ENCODE measurements at places on chromosomes 16 and 17.
A peak's percentile ranks its signal among the peaks of the same experiment; 100 is the strongest.

DNA sequence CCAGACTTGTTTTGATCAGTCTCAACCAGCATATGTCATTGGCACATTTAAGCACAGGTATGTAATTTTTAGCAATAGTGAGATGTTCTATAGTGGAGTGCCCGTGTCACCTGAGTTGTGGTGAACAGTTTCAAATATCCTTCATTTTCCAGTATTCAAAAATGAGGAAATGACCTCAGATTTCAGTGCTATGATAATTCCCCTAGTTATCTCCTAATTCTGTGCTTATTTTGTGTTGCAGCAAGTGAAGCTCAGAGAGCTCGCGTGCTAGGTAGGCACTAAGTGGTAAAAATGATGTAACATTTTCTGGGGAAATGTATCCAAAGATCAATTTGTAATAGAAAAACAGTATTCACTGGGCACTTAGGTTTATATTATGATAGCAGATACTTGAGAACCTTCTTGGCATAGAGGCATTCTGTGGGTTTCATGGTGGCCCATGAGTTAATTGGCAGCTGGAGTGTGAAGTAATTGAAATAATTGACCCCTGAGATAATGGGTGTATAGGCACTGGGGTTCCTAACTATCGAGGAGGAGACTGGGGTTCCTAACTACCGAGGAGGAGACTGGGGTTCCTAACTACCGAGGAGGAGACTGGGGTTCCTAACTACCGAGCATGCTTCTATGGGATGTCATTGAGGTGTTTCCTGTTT is 159.1 kb downstream of the PRKCA start:
- 0 out of 2 replicates have a peak overlapping the region, but pooled peaks have one; percentile 15 for H3K4me3 ChIP-seq
- no peak for DNase-seq
- peaks cover 9% of the 10 kb centered on the region for H3K27me3 ChIP-seq
- H3K4me1 ChIP-seq, result peaks cover 94% of the 10 kb centered on the region

GRCh38 chr17:32756696-32757095 is 120.2 kb downstream of the MYO1D start:
- H3K27ac ChIP-seq, result no peak overlapping the region
- peaks cover 7% of the 10 kb centered on the region for H3K4me1 ChIP-seq
- DNase-seq, result no peak
- no peaks in the 10 kb centered on the region for H3K36me3 ChIP-seq
- no peak overlapping the region for H3K4me3 ChIP-seq
- no peaks in the 10 kb centered on the region for H3K27me3 ChIP-seq

- H3K27ac ChIP-seq, result peak overlapping the region; percentile 89
- H3K4me3 ChIP-seq, result peak overlapping the region; percentile 76
These were observed 54.4 kb downstream of the PITPNC1 start for GRCh38 chr17:67431249-67432015.

DNA sequence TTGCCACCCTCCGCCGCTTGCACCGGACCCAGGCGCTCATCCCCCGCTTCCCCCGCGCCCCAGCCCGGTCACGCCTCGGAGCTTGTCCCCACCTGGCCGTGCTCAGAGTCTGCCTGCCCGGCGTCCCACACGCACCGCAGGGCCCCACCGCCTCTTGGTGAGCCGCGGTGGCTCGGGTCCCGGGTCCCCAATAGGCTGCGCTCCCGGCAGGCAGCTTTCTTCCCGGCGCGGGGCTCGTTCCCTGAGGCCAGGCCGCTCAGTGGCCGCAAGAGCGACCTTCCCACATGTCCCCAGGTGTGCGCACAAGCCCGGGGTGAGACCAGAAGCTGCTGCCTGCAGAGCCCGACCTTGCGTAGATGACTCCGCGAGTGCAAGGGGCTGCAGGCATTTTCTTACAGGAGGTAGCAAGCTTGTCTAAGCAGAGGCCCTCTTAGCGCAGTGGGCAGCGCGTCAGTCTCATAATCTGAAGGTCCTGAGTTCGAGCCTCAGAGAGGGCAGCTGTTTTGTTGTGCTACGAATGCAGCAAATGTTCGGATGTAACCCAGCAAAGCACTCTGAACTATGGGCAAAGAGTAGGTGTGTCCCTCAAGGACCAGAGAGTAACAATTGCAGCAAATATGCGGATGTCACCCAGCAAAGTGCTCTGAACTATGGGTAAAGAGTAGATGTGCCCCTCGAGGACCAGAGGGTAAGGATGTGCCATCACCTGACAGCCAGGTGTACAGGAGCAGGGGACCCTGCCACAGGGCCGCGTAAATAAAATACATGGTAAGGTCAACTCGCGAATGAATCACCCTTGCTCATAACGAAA is 15.6 kb downstream of the TLE7 start:
- no peak overlapping the region for H3K27ac ChIP-seq
- H3K27me3 ChIP-seq, result peaks cover 36% of the 10 kb centered on the region
- peaks cover 16% of the 10 kb centered on the region for H3K4me1 ChIP-seq
- peak; percentile 71 for DNase-seq
- no peaks in the 10 kb centered on the region for H3K36me3 ChIP-seq

DNA sequence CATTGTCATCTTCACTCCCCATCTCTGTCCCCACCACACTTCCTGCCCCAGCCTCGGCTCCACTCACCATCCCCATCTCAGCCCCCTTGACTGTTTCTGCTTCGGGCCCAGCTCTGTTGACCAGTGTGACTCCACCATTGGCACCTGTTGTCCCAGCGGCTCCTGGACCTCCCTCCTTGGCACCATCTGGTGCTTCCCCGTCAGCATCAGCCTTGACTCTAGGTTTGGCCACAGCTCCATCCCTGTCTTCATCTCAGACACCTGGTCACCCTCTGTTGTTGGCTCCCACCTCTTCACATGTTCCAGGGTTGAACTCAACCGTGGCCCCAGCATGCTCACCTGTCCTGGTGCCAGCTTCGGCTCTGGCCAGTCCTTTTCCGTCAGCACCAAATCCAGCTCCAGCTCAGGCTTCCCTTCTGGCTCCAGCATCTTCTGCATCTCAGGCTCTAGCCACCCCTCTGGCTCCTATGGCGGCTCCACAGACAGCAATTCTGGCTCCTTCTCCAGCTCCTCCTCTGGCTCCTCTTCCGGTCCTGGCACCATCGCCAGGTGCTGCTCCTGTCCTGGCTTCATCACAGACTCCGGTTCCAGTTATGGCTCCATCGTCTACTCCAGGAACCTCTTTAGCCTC is 24.4 kb upstream of the PHKG2 start:
- H3K4me3 ChIP-seq, result no peak overlapping the region
- H3K4me1 ChIP-seq, result no peaks in the 10 kb centered on the region
- no peak for DNase-seq
- peaks cover 61% of the 10 kb centered on the region for H3K36me3 ChIP-seq

- DNase-seq, result no peak
- no peaks in the 10 kb centered on the region for H3K27me3 ChIP-seq
These were observed 169.3 kb upstream of the AXIN2 start for GRCh38 chr17:65730711-65731169.

GRCh38 chr17:39143552-39144093 is 7.8 kb downstream of the PLXDC1 start:
- H3K27me3 ChIP-seq, result peaks cover 10% of the 10 kb centered on the region
- H3K27ac ChIP-seq, result peak overlapping the region; percentile 86
- no peaks in the 10 kb centered on the region for H3K36me3 ChIP-seq
- peaks cover 31% of the 10 kb centered on the region for H3K4me1 ChIP-seq

DNA sequence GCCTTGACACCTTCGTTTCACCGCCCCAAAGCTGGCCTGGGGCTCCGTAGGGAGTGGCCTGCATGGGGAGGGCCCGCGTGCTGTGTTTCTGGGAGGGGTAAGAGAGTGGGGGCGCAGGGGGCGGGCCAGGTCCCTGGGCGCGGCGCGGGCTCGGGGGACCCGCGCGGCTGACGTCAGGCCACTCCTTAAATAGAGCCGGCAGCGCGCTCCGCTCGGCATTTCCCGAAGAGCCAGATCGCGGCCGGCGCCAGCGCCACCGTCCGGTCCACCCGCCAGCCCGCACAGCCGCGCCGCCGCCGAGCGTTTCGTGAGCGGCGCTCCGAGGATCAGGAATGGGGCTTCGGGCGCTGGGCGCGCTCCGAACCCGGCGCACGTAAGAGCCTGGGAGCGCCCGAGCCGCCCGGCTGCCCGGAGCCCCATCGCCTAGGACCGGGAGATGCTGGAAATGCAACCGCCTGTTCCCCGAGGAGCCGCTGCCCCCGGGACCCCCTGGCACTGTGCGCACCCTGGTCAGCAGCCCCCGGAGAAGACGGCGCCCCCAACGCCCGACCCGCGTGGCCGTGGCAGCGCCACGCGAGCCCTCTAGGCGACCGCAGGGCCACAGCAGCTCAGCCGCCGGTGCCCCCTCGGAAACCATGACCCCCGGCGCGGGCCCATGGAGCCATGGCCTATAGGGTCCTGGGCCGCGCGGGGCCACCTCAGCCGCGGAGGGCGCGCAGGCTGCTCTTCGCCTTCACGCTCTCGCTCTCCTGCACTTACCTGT is at the start of gene HS3ST2:
HS3ST2 (plus strand) TSS at position 215 of the 763 bp plus-strand sequence; CDS start at position 664, 449 bp downstream.
- peaks cover 15% of the 10 kb centered on the region for H3K27me3 ChIP-seq
- no peaks in the 10 kb centered on the region for H3K36me3 ChIP-seq
- no peak for DNase-seq
- H3K4me3 ChIP-seq, result peak within 1 kb of the TSS; percentile 39

DNA sequence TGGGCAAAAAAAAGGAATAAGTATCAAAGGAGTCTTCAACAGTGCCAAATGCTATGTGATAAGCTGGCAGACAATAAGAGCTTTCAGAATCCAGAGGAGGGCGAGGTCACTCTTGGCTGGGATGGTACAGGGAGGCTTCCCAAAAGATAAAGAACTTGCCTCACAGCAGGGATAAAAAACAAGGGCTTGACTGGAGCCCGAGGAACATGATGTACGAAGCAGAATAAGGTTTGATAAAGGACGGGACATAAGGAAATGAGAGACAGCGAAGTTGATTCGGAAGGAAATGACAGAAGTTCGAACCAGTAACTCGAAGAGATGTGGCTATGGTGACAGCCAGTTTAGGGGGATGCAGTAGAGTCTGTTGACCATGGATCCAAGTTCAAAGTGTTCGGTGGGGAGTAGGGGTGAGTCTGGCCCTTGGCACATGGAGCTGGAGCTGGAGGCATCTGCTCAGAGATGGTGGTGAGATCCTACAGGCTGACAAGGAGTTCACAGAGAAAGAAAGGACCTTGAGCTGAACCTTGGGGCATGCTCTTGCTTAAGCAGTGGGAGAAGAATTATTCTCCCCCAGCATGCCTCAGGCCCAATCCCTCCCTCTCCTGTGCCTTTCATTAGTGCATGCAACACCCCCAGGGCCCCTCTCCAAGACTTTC is 137.6 kb upstream of the RCVRN start:
- no peak overlapping the region for H3K27ac ChIP-seq
- no peak overlapping the region for H3K4me3 ChIP-seq
- H3K4me1 ChIP-seq, result no peaks in the 10 kb centered on the region
- H3K36me3 ChIP-seq, result no peaks in the 10 kb centered on the region

- H3K4me1 ChIP-seq, result peaks cover 40% of the 10 kb centered on the region
- H3K27ac ChIP-seq, result peak overlapping the region; percentile 92
- H3K4me3 ChIP-seq, result peak overlapping the region; percentile 70
- H3K27me3 ChIP-seq, result peaks cover 2% of the 10 kb centered on the region
- DNase-seq, result peak; percentile 76
These were observed 123.6 kb downstream of the CMIP start for GRCh38 chr16:81567987-81568748.

- DNase-seq, result peak; percentile 80
- peak overlapping the region; percentile 87 for H3K27ac ChIP-seq
- no peaks in the 10 kb centered on the region for H3K27me3 ChIP-seq
- H3K4me3 ChIP-seq, result peak overlapping the region; percentile 27
These were observed 19.7 kb downstream of the APPBP2 start for GRCh38 chr17:60506312-60506711.

- peaks cover 3% of the 10 kb centered on the region for H3K27me3 ChIP-seq
- peaks cover 75% of the 10 kb centered on the region for H3K4me1 ChIP-seq
- H3K4me3 ChIP-seq, result peak overlapping the region; percentile 56
These were observed 45.4 kb upstream of the MYOCD start for GRCh38 chr17:12620200-12620720.

DNA sequence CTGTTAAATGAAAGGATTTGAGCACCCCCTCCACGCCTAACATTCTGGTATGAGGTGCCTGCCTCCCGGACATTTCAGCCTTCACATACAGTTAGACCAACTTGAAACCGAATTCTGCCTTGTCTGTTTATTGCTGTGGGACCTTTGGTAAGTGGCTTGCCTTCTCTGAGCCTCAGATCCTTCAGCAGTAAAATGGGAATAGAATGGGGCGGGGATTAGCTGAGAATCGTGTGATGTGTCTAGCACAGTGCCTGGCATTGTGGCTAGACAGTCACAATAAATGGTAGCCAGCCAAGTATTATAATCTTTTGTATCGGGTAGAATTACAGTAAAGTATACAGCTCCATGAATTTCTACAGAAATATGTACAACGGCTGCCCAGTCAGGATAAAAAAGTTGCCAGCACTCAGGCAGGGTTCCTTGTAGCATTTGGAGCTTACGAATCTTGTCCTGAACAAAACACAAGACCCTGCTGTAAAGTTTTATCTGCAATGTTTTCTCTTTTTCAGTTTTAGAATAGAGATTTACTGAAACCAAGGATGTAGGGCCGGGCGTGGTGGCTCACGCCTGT is 786 bp downstream of the TMC7 start:
- peak overlapping the region; percentile 29 for H3K27ac ChIP-seq
- H3K4me3 ChIP-seq, result peak overlapping the region; percentile 82
- H3K27me3 ChIP-seq, result peaks cover 7% of the 10 kb centered on the region
- H3K36me3 ChIP-seq, result no peaks in the 10 kb centered on the region
- DNase-seq, result no peak

DNA sequence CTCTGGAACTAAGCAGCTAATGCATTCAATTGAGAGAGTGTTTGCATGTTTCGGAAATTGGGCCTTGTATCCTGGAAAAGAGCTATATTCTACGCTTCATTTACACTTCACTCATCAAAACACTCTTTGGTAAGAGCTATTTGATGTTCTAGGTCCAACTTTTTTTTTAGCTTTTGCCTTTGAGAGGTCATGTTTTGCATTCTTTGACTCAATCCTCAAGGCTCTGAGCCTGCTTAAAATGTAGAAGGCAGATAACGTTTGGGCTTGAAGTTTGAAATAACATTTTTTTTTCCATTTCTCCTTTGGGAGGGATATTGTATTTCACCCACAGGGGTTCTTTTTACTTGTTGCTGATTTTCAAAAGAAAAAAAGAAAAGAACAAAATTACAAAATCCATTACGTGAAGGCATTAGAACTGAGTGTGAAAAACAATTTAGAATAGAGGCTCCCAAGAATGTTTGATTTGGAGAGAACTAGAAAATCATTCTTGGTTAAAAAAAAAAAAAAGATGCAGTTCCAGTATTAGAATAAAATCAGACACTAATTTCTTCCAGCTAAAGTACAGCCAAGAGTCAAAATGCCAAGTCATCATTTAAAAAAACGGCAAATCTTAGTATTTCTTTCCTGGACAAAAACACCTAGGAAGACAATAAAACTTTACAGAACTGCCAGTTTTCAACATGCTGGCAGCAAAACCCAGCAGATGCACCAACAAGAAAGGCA is 268.5 kb downstream of the GRIN2A start:
- no peak for DNase-seq
- H3K36me3 ChIP-seq, result no peaks in the 10 kb centered on the region
- no peak overlapping the region for H3K4me3 ChIP-seq
- no peaks in the 10 kb centered on the region for H3K4me1 ChIP-seq

- H3K36me3 ChIP-seq, result peaks cover 16% of the 10 kb centered on the region
- no peak for DNase-seq
- no peaks in the 10 kb centered on the region for H3K27me3 ChIP-seq
- peak overlapping the region; percentile 34 for H3K27ac ChIP-seq
- peaks cover 55% of the 10 kb centered on the region for H3K4me1 ChIP-seq
- no peak overlapping the region for H3K4me3 ChIP-seq
These were observed 9.6 kb downstream of the DDX42 start for GRCh38 chr17:63783522-63783921.

- peaks cover 7% of the 10 kb centered on the region for H3K4me1 ChIP-seq
- H3K27ac ChIP-seq, result no peak overlapping the region
- peaks cover 2% of the 10 kb centered on the region for H3K27me3 ChIP-seq
- H3K4me3 ChIP-seq, result no peak overlapping the region
These were observed 37.1 kb upstream of the NOL11 start for GRCh38 chr17:67680445-67681224.
